Renal cortical epithelial cell (primary cell): ENCODE measurements at places on chromosomes 4 and X. TPM values are rescaled to one million over a fixed set of nuclear protein-coding genes. Genes with fewer than 3 reads are reported as not detected.

IL1RAPL1 gene
- total RNA-seq: 0.05 TPM in 1 of 2 replicates, not detected in the other

NAA11 gene
- not detected in 2 replicates for total RNA-seq

DNA sequence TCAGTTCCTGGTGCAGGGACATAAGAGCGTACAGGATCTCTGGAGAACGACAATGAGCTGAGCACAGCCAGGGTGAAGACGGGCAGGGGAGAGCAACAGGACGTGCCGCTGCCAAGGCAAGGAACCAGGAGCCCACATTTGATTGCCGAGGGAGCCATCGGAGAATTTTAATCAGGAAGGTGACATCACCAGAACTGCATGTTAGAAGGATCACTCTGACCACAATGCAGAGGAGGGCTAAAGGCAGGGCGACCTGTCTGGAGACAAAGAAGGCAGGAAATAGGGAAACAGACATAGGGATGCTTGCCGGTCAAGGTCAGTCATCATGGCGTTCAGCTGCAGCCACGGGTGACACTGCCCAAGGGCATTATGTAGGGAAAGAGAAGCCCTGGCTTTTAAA, 81.4 kb downstream of the RBM47 start:
- peak; percentile 76 for DNase-seq

DNA sequence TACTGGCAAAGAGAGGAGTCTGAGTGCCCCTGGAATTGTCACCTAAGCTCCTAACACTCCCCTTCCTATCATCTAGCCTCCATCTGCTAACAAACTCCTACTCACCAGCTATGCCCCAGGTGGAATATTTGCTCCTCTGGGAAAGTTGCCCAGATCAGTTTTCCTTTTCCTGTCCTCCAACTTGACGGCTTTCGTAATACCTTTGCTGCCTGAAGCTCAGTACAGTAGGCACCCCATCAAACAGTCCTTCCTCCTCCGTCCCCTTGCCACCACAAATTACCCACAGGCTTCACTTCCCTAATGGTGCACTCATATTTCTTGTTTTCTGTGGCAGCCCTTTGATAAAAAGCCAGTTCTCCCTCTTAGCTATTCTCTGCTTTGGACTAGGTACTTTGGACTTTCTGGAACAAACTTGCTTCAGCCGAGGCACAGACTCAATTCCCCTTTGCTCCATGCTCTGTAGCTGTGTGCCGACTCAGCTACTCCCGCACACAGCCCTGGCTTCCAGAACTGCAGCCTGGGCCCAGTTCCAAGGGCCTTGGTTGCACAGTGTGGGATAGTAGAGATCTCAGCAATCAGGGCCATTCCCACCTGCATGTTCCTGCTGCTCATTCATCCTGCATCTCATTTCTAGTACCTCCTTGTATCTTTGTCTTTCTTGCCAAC, 605.1 kb downstream of the BCOR start:
- peak; percentile 15 for DNase-seq

- peak; percentile 53 for DNase-seq
These were observed 27.6 kb upstream of the INTU start for GRCh38 chr4:127604949-127605709.

DNA sequence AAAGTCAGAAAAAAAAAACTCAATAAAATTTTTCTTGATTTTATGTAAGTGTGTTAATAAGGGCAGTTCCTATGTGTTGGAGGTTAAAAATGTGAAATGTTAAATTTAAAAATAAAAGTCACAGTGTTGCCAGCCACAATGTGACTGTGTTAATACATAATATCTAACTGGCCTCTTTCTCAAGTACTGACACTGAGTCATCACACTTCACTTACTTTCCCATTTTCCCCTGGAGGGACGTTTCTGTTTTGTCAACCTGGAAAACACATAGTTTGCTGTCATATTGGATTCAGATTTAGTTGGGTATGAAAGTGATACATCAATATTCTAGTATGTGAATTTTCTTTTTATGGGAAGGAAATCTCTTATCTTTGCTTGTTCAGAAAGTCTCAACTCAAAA, 46.4 kb downstream of the ARHGEF38 start:
- DNase-seq: peak; percentile 92

DNA sequence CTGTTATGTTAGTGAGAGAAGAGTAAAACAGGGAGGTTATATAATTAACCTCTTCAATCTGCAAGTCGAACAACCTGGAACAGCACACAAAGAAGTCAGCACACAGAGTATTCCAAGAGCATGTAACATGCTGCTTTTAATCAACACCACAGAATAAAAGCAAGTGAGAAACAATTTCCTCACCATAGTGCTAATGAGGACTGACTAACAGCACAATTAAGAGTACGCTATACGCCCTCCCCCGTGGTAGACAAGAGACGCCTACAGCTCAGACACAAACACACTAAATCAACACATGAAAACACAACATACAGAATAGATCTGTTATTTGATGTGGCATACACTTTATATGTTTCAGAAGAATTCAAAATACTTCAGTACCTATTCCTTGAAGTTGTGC, 103.0 kb downstream of the PPP3CA start:
- no peak for DNase-seq
